Putamen (tissue), 1 donor: ENCODE measurements at places on chromosomes 12 and 14.

DNA sequence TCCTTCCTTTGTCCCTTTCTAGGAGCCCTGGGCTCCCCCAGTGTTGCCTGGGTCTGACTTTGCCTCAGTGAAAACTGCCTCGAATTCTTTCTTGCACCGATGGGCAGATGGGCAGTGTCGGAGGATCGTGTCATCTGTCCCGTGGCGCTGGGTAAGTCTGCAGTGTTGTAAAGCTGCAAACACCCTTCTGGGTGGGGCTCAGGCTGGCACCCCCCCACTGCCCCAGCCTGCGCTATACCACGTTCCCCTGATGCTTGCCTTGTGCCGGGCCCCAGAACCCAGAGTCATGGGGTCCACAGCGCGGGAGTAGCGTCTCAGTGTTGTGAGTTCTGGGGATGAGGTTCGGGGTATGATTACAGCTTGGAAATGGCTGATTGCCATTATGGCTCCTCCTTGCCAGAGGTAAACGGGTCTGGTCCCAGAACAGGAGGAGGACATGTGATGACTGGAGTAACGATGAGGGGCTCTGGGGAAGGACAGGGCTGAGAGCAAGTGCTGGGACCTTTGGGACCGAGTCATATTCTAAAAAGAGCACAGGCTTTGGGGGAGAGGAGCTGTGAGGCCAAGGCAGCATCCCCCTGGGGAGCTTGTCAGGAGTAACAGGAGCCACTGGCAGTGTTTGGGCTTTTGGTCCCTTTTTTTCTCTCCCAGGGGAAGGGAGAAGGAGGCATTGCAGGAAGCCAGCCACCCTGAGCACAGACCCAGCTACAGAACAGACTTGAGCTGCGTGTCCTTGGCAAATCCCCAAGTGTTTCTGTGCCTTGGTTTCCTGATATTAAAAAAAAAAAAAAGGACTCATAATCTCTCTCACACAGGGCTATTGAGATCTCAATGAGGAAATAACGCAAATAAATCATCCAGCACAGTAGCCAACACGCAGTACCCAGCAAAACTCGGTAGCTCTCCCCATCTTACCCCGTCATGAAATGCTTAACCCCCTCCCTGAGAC, 4.3 kb downstream of the RTL1 start:
- no peak for DNase-seq

GRCh38 chr14:92540472-92541048, 27.0 kb downstream of the RIN3 start:
- DNase-seq: peak; percentile 30

GRCh38 chr12:51013441-51013840, 12.7 kb downstream of the SLC11A2 start:
- DNase-seq: no peak

DNA sequence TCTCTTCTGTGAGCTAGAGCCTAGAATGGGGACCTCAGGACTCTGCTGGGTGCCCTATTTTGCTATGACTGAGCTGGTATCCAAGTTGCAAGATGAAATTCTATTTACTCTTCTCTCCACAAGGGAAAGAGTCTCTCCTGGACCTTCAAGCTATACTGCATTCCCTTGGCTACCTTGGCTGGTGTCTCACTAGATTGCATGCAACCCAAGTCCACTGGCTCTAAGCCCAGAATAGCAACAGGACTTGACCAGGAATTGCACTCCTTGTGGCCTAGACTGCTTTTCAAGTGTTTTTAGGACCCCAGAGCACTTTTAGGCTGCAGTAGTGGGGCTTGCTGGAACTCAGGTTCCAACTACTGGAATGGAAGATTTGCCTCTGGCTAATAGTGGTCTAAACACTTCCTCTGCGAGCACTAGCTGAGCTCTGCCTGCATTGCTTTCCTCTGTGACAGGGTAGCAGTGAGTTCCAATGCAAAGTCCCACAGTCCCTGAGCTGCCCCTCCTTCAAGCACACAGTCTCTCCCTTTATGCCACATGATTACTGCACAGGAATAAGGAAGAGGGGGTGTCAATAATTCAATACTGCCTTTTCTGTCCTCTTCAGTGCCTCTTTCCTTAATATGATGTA, 1009.1 kb upstream of the FLRT2 start:
- no peak for DNase-seq

- no peak for DNase-seq
Observed at GRCh38 chr14:59022144-59022543, 166.3 kb upstream of the DAAM1 start.

DNA sequence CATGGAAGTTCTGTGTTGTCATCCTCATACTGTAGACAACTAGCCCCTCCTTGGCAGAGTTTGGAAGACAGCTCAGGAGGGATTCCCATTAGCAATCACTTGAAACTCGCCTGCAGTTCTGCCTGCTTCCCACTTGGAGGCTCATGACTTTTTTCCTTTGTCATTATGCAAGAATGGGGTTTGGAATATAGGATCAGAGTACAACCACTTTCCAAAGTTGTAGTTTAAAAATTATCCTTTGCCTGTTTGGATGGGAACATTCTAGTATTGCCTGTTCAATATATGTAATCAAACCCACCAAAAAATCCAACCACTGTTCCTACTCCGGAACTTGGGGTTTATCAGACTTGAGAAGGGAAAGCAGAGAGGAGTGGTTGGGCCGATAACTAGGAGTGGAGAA, 2.1 kb upstream of the GPD1 start:
- DNase-seq: no peak

DNA sequence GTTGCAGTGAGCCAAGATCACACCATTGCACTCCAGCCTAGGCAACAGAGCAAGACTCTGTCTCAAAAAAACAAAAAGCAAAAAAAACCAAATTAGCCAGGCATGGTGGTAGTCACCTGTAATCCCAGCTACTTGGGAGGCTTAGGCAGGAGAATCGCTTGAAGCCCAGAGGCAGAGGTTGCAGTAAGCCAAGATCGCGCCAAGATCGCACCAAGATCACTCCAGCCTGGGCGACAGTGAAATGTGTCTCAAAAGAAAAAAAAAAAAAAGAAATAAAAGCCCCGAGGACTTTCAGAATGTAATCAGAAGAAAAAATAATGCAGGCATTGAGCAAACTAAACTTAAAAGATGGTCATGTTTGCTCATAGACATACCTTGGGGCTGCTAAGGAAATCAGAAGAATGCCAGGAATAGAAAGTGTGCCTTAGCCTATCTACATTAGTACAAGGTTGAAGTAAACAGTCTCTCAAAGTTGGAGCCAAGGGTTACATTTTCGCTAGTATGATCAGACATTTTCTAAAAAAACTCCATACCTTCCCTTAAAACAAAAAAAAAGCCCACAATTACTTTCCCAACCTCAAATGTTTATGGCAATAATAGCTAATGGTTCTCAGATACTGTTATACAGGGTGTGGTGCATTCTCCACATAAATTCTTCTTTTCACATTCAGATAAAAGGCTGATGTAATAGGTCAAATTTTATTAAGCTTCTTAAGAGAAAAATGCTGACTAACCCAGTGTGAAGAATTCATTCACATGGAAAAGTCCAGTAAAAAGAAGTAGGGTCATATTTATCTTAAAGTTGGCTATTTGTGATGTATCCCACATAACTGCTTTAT, 15.8 kb downstream of the DTD2 start:
- no peak for DNase-seq

GRCh38 chr12:4849115-4849541, 60.6 kb upstream of the KCNA1 start:
- no peak for DNase-seq

GRCh38 chr12:120056739-120057138, 59.8 kb downstream of the RAB35 start:
- no peak for DNase-seq

DNA sequence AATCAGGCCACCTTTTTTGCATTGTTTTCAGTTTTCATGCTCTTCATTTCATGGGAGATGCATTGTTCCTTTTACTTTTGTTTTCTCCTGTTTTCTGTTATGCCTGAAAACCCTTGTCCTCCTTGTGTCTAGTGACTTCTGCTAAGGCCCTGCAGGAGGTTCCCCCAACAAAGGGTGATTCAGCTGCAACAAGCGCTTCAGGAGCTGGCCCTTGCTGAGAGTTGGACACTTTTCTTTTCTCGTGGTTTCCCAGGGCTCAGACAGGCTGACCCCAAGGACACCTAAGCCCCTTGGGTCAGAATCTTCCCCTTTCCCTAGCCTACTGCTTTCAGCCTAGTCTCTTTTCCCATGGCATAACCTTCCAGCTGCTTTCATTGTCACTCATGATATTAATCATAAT, 98.9 kb downstream of the PLXNC1 start:
- no peak for DNase-seq

- DNase-seq: no peak
Observed at GRCh38 chr12:5689773-5690172, 255.3 kb downstream of the ANO2 start.

DNA sequence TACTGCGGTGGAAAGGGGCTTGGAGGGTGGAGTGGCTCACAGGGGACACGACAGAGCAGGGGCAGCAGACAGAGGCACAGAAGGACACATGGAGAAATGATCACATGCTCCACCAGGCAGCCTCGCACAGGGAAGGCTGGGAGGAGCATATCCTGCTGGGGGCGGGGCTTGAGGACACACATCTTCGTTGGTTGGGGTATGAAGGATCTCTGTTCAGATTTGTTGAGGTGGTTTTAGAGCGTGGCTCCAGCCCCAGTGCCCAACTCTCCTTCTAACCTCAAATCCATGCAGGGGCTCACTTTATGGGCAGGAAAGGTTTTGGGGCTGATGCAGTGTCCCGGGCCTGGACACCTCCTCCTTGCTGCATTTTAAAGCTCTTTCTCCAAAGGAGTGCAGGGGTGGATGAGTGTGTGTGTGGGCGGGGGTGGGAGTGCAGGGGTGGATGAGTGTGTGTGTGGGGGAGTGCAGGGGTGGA, 733 bp upstream of the P3H3 start:
- peak; percentile 65 for DNase-seq

DNA sequence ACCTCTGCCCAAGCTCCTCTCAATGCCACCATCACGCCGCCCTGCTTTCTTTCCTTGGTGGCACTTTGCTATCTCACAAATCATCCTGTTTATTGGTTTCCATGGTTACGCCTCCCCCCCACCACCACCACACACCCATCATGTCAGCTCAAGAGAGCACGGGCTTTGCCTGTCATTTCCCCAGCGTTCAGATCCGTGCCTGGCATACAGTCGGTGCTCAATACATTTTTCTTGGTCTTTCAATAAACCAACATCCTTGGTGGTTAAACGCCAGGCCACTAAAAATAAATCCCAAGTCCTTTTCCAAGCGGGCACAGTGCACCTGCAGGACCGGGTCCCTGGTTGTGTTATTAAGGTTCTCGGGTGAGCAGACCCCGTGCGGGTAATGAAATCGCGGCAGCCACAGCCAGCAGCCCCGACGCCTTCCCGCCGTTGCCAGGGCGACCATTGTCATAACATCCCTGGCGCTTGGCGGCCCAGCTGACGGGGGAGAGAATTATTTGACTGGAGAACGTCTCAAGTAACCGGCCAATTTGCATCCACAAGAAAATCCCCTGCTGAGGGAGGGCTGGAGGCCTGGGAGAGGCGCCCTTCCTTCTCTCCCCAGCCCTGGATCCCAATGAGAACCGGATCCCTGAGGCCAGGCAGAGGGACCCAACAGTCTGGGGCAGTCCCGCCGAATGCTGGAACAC, 92.9 kb downstream of the KSR2 start:
- DNase-seq: peak; percentile 41

GRCh38 chr12:119089380-119090013, 89.2 kb upstream of the HSPB8 start:
- DNase-seq: no peak

DNA sequence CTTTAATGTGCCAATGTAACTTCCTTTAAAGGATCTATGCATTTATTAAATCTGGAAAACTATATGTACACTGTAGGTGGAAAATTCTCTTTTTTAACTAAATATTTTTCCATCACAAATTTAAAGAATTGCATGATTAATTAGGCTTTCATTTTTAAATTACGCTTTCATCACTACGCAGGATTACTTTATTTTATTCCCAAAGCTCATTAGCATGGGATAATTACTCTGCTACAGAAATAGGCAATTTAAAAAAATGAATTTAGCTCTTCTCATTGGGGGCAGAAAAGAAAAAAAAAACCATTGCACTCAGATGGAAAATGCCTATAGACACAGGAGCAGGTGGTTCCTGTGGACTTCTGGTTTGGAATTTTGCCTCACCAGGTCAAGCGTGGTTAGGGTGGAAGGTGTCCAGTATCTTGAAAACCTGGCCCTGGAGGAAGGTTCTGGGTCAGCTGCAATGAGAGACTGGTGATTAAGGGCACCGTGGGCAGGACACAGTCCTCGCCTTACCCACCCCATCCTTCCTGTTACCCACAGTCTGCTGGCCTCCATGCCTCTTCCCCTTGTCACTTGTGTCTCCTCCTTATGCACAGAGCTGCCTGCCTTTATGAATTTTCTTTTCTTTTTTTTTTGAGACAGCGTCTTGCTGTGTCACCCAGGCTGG, 17.3 kb upstream of the RIN3 start:
- no peak for DNase-seq

GRCh38 chr14:102317564-102318248, 1.8 kb upstream of the ZNF839 start:
- peak; percentile 59 for DNase-seq

DNA sequence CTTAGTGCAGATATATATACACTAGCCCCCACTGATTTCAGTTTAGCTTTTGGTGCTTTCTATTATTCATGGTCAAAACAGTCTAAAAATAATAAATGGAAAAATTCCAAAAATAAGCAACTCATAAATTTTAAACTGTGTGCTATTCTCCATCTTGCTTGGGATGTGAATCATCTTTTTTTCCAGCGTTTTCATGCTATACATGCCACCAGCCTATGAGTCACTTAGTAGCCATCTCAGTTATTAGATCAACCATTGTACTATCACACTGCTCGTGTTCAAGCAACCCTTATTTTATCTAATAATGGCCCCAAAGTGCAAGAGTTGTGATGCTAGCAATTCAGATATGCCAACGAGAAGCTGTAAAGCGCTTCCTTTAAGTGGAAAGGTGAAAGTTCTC, 73.9 kb upstream of the KRR1 start:
- no peak for DNase-seq

DNA sequence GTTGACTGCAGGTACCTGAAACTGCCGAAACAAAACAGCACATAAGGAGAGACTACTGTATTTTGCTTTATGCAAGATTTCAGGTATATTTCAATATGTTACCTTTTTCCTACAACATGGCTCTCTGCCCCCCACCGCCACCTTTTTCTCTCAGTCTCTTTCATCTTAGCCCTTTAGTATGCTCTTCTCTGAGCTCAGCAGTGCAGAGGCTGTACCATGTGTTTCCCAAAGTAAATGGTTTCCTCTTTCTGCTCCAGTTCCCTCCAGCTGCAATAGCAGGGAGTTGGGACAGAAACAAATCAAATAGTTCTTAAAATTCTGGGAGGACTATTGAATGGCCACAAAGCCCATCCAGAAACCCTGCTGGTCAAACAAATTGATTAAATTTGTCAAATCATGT, 4.3 kb downstream of the AMN1 start:
- DNase-seq: no peak

DNA sequence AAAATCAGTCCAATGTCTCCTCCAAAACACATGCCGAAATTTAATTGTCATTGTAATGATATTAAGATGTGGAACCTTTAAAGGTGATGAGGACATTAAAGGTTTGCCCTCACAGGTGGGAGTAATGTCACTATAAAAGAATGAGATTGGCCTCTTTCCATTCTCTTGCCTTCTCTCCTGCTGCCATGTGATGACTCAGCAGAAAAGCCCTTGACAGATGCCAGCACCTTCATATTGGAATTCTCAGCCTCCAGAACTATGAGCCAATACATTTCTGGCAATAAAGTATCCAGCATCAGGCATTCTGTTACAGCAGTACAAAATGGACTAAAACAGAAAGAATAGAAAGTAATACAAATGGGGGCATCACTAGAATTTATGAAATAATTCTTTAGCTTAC, 609.7 kb downstream of the SLC16A7 start:
- no peak for DNase-seq
